ENCODE measurements at places on chromosomes 4 and X.
A peak's percentile ranks its signal among the peaks of the same experiment; 100 is the strongest.

DNA sequence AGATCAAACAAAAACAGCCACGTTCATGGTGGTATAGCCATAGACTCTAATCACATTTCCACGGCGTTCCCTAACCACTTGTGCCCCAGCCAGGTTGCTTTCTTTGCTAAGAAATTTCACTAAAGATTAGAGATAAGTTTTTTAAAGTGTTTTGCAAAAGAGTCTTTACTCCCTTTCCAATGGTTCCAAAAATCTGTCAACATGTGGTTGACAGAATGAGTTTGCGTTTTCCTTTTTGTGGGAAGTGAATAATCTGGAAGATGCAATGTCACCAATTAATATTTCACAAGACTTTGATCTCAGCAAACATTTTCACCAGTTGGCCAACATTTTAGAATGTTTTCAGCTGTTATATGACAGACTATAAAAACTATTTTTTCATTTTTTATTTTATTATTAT is 35.3 kb downstream of the CXCL1 start:
- DNase-seq: no peak

DNA sequence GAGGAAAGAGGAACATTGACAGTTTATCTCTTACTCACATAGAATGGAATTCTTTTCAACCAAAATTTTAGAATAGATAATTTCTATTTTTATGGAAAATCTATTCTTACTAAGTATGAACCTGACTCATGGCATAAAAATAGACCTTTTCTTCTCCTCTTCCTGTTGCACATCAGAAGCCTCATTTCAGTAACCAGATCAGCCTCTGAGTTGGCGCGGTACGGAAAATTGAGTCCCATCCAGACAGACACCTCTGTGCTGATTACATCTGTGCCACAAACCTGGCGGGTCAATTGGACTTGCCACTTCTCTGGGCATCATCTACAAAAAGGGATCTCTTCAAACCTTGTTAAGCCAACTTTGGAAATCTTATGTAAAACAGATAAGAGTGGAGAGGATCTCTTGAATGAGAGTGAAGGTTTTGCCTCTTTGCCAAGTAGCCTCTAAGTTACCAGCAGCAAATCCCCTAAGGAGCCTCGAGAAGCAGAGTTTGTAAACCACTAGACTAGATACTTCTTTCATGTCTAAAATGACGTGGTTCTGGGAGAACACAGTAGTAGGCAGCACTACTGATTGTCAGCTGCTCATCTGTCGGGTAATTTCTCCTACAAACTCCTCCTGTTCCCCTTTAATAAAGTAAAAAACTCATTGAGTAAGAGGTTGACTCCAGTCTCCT is 37.4 kb downstream of the TENM3 start:
- DNase-seq: no peak

GRCh38 chr4:185774845-185775680 is 36.9 kb downstream of the SORBS2 start:
- DNase-seq: no peak

DNA sequence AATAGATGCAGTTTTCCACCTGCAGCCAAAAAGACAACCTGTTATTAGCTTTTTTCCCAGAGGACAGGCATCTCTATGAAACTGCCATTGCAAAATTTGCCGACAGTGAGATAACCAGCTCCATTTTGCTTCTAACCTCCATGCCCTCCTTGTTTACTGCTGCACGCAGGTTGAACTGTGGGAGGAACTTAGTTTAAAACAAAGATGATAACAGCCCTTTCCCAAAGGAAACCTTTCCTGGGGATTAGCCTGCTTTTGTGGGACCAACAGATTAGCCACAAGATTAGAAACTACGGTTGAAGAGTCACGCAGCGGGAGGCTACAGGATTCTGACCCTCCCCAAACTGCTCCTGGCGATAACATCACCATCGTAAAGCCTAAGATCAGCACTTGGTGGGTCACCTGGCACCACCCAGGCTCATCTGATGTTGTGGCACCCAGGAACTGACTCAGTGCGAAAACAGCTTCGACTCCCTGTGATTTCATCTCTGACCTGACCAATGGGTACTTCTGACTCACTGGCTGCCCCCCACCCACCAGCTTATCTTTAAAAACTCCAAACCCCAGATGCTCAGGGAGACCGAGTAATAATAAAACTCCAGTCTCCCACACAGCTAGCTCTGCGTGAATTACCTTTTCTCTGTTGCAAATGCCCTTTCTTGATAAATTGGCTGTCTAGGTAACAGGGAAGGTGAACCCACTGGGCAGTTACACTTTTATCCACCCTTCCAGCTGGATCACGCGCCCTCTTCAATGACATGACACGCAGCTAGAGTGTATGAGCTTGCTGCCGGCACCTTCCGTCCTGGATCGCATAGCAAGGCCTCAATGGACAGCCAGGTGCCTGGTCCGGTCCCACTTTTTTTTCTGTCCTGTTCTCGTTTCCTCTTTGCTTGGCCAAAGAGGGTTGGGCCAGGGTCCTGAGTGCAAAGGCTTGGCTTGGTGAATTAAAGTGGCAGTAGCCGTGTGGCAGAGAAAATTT is 27.2 kb downstream of the NOP14 start:
- peak; percentile 61 for DNase-seq

- no peak for DNase-seq
These were observed 74.9 kb downstream of the TMEM156 start for GRCh38 chr4:38957261-38957815.

DNA sequence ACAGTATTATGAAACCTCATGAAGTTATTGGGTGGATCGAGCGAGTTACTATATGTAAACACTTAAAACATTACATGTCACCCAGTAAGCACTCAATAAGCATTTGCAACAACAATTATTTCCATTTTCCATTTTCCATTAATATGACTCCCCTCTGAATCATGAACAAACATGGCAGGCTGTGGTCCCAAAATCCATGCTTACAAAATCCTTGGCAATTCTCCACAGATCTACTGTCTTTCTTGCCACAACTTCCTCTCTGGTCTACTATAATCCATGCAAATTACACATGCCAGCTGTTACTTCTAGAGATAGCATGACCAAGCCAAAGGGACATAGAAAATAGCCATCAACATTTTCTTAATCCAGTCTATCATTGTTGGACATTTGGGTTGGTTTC is 22.0 kb downstream of the ASB11 start:
- no peak for DNase-seq

- DNase-seq: no peak
These were observed 42.4 kb upstream of the MYOZ2 start for GRCh38 chr4:119093042-119093827.

- no peak for DNase-seq
These were observed 2.3 kb upstream of the C1QTNF7 start for GRCh38 chr4:15425520-15425919.

DNA sequence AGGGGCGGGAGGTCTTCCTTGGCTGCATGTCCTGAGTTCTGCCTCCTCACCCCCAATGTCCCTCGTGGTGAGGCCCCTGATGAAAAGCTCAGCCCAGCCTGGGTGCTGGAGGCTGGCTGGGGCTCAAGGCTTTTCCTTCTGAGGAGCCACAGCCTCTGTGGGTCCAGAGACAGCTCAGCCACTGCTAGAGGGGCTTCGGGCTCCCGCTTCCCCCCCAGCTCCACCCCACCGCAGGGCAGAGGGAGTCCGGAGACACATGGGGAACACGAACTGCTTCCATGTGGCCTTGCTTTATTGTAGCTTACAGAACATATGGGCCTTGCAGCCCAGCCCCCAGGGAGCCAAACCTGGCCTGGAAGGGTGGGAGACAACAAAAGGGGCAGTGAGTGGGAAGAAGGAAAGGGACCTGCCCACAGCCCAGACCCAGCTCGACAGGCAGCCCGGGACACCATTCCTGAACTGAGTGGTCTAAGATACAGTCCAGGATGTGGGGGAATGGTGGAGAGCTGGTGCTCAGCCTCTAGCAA is 89.9 kb upstream of the NKX1-1 start:
- DNase-seq: no peak

DNA sequence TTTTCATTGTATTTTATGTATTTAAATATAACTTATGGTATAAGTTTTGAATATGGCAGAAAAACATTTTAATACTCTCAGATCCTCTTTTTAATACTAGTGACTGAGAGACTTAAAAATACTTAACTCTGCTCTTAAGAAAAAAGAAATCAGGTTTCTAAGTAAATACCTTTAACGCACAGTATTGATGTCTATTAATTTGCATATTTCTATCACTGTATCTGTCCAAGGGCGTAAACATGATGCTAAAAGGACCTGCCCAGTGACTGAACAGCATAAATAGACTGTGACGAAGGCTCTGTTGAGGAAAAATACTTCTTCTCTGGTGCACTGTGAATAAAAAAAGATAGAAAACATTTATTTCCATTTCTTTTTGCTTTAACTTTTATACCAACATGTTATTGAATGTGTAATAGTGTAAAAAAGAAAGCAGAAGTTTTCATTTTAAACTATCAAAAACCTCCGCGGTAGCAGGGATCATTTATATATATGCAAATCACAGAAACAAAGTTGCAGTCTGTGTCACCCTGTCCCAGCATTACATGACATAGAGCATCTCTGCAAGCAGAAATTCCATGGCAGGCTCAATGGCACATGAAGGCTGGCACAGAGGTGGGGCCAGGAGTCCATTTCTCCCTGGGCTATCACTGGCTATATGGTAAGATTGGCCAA is 75.4 kb downstream of the ZAR1 start:
- no peak for DNase-seq

DNA sequence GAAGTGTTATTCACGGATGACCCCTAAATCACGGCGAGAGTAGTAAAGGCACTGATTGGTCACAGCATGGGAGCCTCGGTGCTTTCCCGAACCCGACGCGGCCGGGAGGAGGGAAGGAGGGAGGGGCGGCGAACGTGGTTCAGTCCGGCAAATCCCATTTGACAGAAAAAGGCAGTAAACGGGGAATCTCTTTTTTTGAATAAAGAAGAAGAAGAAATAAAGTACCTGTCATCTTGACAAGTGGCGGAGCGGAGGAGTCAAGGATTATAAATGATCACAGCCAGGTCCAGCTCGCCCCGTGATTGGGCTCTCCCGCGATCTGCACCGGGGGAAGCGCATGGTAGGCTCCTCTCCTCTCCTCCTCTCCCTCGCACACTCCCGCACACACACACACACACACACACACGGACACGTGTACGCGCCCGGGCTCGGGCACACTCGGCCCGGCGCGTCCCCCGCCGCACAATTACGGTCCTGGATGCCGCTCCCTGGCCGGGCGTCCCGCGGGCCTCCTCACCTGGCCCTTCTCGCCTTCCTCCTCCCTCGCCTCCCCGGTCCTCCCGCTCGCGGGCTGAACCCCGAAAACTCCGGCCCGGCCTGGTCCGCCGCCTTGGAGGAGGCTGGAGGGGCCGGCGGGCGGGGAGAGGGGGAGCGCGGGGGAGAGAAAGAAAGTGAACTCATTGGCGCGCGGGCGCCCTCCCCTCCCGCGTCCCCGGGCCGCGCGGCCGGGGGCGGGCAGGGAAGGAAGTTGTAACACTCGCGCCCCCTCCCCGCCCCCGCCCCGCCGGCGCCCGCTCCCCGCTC is 99.2 kb upstream of the TENM3 start:
- no peak for DNase-seq

DNA sequence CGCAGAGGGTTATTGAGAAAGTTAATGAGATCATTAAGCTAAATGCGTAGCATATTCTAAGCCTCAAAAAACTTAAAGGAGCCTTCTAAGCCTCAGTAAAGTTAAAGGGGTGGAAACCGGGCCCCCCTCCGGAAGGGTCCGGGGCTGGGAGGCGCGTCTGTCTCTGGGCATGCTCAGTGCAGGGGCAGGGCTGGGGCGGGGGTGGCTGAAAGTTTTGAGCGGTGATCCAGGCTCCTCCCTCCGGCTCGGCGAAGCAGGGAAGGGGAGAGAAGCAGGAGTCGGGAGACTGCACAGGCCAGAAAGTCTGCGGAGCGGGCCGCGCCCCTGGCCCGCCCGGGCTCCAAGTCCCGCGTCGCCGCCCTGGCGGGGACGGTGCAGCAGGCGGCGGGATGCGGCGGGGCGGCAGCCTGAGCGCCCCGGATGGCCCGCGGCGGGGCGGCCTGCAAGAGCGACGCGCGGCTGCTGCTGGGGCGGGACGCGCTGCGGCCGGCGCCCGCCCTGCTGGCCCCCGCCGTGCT is at the start of gene EVC:
Gene EVC, plus strand, starts transcription at position 241 of the 518 bp plus-strand sequence. Its CDS starts 180 bp downstream, at position 421.
- peak; percentile 16 for DNase-seq

DNA sequence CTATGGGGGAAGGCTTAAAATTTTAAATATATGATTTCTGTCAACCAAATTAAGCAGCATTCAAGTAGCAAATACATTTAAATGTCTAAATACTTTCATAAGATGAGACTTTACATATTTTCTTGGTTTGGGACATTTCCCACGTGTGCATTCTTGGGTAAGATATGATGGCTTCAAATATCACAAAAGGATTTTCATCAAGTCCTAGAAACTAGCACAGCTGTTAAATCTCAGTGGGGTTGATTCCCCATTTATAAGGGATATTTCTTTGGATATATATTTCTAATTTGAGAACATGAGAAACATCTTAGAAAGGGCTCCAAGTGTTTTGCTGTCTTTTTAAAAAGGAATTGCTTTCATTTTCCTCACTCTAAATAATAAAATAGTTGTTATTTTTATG is 90.2 kb downstream of the P2RY10 start:
- no peak for DNase-seq

- no peak for DNase-seq
These were observed 145.2 kb upstream of the FTHL17 start for GRCh38 chrX:31217084-31217483.

GRCh38 chr4:165053645-165054044 is at the start of gene TRIM75:
Gene TRIM75 (plus strand): TSS chr4:165053866. CDS start chr4:165059148, 5,282 bp downstream.
- no peak for DNase-seq

GRCh38 chr4:11529625-11530201 is 101.0 kb upstream of the HS3ST1 start:
- no peak for DNase-seq

- DNase-seq: no peak
These were observed 12.4 kb downstream of the PSAPL1 start for GRCh38 chr4:7422151-7422897.

DNA sequence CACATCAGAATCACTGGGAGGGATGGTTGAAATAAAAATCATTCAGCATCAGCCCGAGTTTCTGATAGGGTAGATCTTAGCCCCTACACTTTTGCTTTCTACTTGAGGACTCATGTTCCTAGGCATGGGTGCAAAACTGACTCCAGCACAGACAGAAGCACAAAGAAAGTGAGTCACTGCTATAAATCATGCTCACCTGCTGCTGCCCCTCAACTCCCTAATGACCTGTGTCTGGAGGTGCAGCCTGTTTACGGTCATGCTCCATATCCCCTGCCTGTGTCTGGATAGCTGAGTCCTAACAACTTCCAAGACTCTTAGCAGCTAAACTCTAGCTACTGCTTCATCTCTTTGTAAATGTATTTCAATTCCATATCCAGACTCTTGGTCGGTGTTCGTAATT is 57.8 kb downstream of the ADGRA3 start:
- DNase-seq: no peak

GRCh38 chrX:4238916-4239315 is 525.5 kb upstream of the PRKX start:
- DNase-seq: no peak

- no peak for DNase-seq
These were observed 52.5 kb downstream of the JADE1 start for GRCh38 chr4:128861856-128862518.
